Fibroblast of skin of right quadriceps (primary cell): ENCODE measurements at places on chromosomes 12 and 14.

DNA sequence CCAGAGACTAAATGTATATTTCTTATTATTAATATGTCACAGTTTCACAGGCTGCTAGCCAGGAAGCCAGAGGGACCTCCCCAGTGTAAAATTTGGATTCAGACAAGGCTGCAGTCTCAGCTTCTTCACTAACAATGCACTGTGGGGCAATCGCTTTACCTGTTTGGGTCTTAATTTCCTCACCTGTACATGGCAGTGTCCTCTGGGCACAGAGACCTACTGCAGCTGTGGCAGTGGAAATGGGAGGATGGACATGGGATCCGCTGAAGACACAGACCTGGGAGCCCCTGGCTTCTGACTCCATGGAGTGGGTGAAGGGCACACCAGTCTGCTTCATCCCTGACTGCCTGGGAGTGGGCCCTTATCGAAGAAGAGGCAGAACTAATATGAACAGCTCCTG is 6.9 kb upstream of the SERPINA5 start:
- no peak for DNase-seq

DNA sequence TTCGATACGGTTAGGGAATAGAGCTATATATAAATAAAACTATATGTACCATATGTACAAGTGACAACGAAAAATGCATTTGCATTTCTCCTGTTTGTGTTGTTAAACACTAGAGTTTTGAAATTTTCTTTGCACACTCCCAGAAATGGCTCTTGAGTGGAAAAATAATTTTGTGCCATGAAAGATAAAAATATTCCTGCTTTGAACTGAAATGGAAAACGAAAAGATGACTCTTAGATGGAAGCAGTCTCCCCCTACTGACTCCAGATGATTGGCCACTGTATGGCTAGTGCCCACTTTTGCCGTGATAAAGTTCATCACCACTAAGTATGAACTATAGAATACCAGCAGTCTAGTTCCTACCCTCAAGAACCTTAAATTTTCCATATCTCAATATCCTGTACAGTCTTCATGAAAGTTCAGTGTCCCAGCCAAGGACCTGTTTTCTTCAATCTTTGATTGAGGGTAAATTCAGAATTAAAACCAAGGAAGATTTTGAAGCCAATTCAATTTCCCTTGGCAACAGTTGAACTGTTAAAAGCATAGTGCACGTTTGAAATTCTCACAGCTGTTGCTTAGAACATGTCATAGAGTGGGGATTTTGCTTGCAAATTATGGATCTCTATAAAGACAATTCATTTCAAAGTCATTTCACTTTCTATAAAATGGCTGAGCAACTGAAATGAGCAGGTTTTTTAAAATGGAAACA is 1.6 kb upstream of the PPP2R5E start:
- no peak for DNase-seq

- peak; percentile 34 for DNase-seq
These were observed 17.5 kb downstream of the MARK3 start for GRCh38 chr14:103402695-103403094.

DNA sequence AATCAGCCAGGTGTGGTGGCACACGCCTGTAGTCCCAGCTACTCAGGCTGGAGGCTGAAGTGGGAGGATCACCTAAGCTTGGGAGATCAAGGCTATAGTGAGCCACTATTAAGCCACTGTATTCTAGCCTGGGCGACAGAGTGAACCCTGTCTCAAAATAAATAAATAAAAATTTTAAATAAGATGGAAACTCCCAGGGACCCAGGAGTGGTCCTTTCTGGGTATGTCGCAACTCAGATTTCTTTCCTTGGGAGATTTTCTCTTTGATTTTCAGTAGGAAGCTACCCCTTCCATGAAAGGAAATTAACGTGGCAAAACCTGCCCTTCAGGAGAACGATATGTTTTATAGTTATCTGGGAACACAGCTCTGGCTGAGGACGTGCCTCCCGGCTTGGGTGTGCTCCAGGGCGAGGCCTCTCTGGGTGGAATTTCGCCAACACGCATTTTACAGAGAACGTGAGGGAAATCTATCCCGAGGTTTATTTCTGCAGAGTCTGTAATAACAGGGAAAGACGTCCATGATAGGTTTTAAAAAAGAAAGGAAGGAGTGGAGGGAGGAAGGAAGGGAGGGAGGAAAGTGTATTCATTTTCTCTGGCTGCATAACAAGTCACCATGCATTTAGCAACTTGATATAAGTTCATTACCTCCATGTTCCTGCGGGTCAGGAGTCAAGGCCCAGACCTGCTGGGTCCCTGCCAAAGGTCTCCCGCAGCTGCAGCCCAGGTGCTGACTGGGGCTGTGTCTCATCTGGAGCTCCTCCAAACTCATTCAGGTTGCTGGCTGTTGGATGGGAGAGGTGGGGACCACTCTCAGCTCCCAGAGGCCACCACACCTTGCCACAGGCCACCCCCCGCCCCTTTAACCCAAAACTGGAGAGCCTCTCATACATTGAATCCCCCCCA is 80.6 kb upstream of the GSC start:
- DNase-seq: no peak

GRCh38 chr12:68498736-68499135 is 112.0 kb upstream of the RAP1B start:
- no peak for DNase-seq

GRCh38 chr12:106062693-106063092 is 76.1 kb downstream of the NUAK1 start:
- no peak for DNase-seq

DNA sequence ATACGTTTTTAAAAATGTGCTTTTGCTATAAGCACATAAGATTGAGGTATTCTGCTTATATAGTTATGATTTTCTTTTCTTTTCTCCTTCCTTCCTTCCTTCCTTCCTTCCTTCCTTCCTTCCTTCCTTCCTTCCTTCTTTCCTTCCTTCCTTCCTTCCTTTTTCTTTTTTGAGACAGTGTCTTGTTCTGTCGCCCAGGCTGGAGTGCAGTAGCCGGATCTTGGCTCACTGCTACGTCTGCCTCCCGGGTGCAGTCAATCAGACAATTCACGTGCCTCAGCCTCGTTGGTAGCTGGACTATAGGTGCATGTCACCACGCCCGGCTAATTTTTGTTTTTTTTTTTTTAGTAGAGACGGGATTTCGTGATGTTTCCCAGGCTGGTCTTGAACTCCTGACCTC is 5.8 kb downstream of the CFAP54 start:
- no peak for DNase-seq
